M059J (cell line): ENCODE measurements at places on chromosomes 7 and 10. TPM values are rescaled to one million over a fixed set of nuclear protein-coding genes. Genes with fewer than 3 reads are reported as not detected.
A peak's percentile ranks its signal among the peaks of the same experiment; 100 is the strongest.

DNA sequence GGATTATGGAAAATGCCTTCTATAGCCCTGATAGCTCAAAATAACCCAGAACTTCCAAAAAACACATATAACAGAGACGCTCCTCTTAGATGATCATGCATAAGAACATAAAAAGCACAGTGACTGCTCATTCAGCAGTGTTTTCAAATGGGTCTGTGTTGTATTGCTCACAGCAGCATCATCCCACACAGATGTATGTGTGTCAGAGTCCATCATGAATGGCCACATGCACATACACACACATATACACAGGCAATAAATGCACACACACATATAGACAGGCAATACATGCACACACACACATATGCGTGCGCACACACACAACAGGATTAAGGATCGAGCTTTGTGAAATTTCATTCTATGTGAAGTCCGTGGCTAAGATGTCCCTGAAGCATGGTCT, 26.1 kb downstream of the TMEM273 start:
- DNase-seq, result no peak

- DNase-seq, result no peak
These were observed 6.1 kb upstream of the MYOZ1 start for GRCh38 chr10:73647211-73647874.

- DNase-seq, result peak; percentile 94
These were observed 294.5 kb upstream of the NFE2L3 start for GRCh38 chr7:25857376-25858067.

DOCK4 gene
- total RNA-seq, result 5.0 and 7.7 TPM in 2 replicates

TMEM72 gene
- 2.2 TPM in 1 of 2 replicates, not detected in the other for total RNA-seq

PFKP gene
- 104 and 158 TPM in 2 replicates for total RNA-seq

DNA sequence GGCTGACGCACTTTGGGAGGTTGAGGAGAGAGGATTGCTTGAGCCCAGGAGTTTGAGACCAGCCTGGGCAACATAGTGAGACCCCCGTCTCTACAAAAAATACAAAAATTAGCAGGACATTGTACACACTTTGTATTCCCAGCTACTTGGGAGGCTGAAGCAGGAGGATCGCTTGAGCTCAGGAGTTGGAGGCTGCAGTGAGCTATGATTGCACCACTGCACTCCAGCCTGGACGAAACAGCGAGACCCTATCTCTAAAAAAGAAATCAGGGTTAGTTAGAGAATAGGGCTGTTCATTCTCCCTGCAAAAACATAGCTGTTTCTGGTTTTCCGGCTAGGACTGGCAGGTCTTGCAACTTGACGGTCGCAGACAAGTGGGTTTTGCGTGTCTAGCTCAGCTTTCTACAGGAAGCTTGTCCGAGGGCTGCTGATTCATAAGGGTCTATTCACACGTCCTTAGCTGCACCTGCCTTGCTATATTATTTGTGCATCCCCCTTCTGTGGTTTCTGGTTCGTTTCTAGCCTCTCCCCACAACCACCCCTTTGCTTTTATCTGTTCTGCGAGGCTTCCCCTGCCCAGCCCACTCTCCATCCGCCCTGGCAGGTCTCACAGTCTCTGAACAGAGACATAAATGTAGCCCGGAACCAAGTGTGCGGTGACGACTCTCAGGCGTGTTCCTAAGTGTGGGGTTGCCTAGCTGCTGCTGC, 10.7 kb downstream of the AMZ1 start:
- DNase-seq, result no peak

CYP2W1 gene
- not detected in 2 replicates for total RNA-seq

DNA sequence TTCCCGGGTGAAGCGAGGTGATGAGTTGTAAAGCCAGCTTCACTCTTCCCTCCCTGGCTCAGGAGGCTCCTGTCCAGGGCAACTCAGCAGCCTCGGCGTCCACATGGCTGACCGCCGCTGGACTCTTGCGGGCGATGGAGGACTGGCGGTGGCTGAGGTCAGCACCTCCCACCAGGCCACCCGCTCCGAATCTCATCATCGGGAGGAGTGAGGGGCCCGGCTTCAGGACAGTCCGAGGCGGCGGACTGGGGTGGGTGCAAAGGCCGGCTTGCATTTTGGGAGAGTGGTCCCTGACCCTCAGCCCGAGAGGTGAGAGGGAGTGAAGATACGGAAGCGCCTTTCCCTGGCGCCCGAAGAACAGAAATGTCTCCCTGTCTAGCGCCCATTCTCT, 759 bp downstream of the DNAJB12 start:
- peak; percentile 42 for DNase-seq

- DNase-seq, result no peak
These were observed 51.9 kb downstream of the GNA12 start for GRCh38 chr7:2792235-2792634.

DNA sequence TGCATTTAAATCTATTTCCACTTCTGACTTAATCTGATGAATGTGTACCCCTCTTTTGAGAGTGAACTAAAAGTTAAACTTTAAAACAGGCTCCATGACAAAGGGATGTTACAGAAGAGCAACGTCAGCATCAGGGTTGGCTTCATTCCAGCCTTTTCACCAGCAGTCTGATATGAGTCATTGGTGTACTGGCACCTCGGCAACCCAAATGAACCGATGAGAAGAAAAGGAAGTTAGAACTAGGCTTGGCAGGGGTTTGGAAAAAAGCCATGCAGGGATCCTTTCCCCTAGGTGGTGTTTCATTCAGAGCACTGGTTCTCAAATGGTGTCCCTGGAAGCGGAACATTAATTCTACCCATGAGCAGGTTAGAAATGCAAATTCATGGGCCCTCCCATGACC, 53.6 kb downstream of the SEC61G start:
- peak; percentile 80 for DNase-seq

DNA sequence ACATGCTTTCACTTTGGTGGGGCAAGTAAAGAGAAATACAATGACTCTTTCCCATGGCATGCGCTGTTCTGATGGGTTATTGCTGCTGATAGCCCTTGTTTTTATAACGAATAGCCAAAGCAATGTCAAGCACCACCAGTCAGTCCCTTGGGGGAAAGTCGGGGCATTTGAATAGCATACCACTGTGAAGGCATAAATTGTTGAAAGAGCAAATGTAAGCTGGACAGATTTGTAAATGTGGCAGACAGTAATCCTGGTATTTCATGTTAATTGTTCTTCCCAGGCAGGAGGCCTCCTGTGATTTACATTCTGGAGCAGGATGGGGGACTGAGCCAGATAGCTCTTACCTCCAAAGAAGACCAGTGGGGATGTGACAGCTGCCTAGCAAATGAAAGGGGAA, 293.3 kb downstream of the ADRA2A start:
- no peak for DNase-seq

DNA sequence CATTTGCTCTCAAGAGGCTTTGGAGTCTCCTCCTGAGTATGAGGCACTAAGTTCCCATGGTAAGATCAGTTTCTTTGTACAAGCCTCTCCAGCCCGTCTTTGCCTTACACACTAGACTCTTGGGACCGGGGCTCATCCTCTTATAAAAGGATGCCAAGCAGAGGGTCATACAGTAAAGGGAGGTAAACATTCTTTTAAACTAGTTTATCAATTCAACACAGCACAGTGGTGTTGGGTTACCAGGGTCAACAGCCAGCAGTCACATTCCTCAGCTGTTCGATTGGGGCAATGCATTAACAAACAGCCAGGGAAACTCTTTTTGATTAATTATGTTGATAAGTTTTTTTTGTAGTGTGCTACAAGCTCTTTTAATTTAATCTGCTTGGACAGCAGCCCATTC, 37.8 kb downstream of the HHEX start:
- DNase-seq, result no peak

- DNase-seq, result no peak
These were observed 21.1 kb downstream of the CRPPA start for GRCh38 chr7:16399916-16400892.

DNA sequence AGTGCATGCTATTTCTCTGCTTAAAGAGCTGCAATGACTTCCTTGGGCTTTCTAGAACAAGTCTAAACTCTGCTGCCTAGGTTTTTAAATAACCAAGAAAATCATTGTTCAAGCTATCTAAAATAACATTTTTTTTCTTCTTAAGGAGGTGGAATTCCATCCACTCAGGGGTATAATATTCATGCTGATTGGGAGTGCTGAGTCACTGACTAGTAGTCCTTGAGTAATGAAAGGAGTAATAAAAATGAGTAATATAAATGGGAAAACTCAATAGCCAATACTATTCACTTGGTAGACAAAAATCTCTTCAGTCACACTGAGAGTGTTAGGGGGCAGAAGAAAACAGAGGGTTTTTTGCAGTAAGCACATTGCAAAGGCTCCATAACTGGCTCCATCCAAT, 72.0 kb downstream of the GFRA1 start:
- DNase-seq, result peak; percentile 56

- DNase-seq, result no peak
These were observed 576.9 kb upstream of the GHITM start for GRCh38 chr10:83562381-83562780.

GRCh38 chr10:90658791-90659190, 199.0 kb downstream of the HTR7 start:
- no peak for DNase-seq

KCNIP2 gene
- 0.07 and 0.57 TPM in 2 replicates for total RNA-seq

DNA sequence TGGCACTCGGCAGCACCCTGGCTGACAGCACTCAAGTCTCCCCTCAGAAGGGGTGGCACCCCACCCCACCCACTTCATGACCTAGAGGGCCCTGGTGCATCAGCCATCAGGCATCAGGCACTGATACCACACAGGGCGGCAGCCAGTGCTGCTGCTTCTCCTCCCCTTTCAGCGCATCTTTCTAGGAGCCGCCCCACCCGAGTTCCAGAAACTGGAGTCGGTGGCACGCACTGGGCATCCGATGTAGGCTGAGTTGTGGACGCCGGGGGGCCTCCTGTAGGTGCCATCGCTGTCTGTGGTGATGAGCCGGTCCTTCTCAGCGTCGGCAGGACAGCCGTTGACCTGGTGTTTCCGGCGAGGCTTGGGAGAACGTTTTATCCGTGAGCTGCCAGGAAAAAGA, 69.7 kb upstream of the ATP6V0A4 start:
- DNase-seq, result no peak

DNA sequence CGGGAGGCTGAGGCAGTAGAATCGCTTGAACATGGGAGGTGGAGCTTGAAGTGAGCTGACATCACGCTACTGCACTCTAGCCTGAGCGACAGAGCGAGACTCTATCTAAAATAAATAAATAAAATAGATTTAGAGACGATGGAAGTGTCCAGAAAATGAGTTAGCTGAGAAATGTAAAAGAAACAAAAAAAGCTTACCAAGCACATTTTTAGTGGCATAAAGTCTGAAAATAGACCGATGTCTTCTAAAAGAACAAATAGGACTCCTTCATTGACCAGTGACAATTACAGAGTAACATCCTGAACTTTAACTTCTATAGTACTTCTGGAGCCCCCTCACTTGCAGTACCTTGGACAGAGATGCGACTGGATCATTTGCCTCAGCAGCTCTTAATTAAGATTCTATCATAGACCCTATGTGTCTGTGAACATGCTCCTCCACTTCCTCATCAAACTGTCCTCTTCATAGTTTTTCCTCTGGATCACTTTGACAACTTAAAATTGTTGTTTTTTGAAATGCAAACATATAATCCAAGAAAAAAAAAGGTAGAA, 25.2 kb upstream of the SRPK2 start:
- DNase-seq, result no peak

DNA sequence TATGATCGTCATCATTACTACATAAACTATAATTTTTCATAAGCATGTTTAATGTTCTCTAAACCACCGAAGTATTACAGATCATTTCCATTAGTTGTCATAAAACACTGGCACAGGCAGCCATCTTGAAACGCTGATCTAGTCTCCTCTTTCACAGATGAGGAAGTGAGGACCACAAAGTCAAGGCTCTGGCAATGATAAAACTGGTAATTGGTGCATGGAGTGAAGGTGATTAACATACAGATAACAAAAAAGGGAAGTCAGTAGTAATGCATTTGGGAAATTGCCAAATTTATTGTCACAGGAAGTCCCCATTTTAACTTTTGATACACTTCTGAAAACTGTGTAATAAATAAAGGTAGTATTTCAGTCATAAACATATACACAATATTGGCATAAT, 49.3 kb downstream of the FBXL13 start:
- DNase-seq, result no peak

GRCh38 chr7:14691597-14692203, 210.9 kb downstream of the DGKB start:
- peak; percentile 27 for DNase-seq

KCNMA1 gene
- total RNA-seq, result 16.1 and 23.3 TPM in 2 replicates

DNA sequence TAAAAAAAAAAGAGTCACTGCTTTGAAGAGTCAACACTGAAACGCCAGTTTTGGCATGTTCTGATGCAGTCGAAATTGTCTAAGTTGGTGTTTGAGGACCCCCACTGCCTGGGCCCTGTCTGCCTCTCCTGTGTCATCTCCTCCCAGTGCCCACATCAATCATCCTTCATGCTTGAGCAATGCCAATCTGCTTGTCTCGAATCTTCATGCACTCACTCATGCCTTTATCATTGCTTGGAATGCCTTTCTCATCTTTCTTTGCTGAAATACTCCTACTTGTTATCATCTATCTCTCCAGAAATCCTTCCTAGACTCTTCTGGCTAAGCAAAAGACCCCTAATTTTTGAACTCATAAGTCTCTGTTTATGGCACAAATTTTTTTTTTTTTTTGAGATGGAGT, 42.1 kb upstream of the PLPP4 start:
- DNase-seq, result peak; percentile 26

DNA sequence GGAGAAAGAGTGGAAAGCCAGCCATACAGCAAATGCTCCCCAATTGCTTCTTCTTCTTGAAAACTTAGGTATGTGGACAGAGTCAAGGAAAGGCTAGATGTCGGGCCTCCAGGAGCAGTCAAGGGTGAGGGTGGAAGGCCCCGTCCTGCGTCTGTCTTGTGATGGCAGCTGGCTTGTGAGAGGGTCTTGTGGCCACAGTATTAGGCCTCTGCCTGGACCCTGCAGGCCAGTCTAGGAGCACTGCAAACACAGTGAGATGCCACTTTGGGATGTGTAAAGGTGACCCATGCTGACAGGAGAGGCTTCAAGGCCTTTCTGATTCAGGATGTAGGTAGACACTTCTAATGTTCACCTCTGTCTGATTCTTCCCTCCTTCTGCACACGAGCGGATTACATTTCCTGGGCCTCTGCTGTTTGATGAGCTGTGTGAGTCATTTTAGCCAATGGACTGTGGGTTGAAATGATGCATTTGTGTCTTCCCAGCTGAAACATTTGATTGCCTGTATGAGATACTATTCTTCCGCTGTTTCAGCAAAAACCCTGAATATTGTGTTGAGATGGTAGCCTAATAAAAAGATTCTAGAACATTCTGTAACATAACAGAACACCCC, 135.4 kb downstream of the EMX2 start:
- no peak for DNase-seq

DNA sequence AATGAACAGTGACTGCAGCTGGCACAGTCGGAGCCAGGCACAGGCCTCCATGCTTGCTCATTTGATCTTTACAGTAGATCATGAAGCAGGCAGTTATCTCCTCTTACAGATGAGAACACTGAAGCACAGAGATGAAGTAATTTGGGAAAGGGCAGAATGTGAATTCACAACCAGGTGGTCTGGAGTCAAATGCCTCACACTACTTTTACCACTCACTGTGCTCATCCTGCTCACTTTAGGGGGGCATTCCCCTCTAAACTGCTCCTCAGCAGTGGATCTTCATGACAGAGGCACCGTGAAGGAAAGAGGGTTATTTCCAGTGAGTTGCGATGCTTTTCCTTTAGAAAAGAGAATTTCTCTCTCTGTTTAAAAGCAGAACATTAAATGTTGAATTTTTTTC, 15.1 kb downstream of the SNX10 start:
- no peak for DNase-seq

GPNMB gene
- total RNA-seq, result 11.0 and 11.3 TPM in 2 replicates

GALNT17 gene
- not detected in 2 replicates for total RNA-seq
